Thoracic aorta (tissue), 2 donors: ENCODE measurements at places on chromosomes 4 and X.

- DNase-seq = no peak
Measured at GRCh38 chrX:155132110-155132509, 60.8 kb downstream of the BRCC3 start.

GRCh38 chrX:13786048-13786447 is 30.8 kb downstream of the GPM6B start:
- no peak for DNase-seq

DNA sequence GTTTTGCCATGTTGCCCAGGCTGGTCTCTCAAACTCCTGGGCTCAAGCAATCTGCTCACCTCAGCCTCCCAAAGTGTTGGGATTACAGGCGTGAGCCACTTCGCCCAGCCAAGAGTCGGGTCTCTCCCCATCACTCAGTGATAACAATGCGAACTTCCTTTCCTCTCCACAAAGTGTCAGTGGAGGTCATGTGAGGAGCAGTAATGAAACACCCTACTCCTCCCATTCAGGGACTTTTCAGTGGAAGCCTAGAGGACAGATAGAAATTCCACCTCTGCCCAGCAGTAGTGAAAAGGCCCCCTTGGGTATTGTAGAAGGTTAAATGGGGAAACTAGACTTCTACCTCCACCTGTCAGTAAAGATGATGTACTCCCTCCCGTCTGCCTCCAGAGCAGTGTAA is 141.9 kb upstream of the STK26 start:
- no peak for DNase-seq

GRCh38 chr4:188190461-188190860 is 51.2 kb downstream of the TRIML1 start:
- no peak for DNase-seq

DNA sequence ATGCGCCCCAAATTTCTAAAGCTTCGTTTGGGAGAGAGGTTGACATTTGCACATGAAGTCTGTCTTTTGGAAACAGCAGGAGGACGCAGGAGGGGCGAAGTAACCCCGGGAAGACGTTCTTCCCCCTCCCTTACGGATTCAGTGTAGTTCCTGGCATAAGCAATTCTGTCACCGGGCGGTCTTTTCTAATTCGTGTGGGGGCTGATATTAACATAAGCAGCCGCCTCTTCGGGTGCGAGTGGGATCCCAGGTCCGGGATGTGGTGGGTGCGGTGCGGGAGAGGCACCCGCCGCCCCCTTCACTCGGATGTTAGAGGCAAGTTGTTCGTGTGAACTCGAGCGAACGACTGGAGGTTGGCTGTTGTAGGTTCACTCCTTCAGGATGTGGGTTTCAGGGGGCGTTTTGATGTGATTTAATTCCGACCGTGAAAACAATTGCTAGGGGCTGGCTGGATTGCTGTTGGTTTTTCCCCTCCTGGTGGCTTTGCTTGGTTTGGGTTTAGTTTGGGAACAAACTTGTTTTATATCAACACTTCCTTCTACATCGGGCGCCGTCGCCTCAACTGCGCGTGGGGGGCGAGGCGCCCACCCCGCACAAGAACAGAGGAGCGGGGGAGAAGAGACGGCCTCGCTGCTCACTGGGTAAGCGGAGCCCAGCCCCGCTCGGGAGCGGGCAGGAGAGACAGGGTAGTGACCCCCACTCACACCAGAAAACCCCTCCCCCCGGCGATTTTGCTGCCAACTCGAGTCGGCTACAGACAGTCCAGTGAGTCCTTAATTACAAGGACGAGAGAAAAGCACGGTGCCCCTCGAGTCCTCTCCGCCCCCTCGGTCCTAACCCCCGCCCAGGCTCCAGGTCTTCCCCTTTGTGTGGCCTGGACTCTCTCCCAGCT is 2.9 kb upstream of the LEF1 start:
- DNase-seq = no peak

- DNase-seq = no peak
Measured at GRCh38 chrX:155611302-155611701, 1.4 kb downstream of the TMLHE start.

DNA sequence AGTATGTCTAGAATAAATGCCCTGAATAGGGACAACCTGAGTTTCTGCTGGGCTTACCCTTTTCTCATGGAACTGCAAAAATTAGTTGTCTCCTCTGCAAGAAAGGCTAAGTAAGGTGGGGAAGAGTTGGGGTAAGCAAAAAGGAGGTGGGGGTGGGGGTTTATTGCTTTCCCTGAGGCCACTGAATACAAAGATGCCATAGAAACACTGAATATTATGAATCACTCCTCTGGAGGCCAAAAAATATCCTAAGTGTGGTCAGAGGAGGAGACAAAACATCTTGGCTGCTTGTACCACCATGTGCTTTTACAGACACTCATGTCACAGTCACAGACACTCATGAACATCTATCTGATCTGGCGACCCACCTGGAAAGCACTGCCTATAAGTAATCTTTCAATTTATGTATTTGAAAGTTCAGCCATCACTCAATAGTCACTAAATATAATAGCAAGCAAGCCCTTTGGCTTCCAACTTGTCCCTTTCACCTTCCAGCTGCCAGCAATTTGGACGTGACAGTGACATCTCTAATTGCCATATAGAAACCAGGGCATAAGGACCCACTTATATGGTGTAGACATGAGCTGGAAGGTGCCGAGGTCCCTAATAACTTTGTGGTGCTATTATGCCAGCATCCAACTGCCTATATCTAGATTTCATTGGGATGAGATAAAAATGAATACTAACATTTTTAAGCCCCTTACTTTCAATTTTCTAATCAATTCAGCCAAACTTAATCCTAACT is 122.7 kb upstream of the CBR4 start:
- DNase-seq = no peak

DNA sequence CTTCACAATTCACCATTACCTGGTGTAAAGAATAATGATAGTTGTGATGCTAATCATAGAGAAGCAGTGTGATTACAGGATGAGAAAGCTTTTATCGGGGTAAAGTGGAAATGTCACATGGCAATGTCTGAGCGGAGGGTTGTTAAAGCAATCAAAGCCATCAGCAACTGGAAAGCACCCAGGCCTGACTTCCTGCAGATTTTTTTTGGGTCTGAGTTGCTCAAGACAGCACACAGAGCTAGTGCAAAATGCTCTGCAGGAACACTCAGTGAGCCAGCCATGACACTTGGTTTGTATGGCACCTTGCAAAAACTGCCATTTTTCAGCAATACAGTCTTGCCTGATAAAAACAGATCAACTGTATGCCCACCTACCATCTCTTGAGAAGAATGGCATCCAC is 152.9 kb downstream of the COL4A6 start:
- no peak for DNase-seq

- DNase-seq = no peak
Measured at GRCh38 chr4:23034731-23035130, 342.0 kb downstream of the GBA3 start.

- no peak for DNase-seq
Measured at GRCh38 chr4:13633671-13634070, 6.1 kb upstream of the BOD1L1 start.

DNA sequence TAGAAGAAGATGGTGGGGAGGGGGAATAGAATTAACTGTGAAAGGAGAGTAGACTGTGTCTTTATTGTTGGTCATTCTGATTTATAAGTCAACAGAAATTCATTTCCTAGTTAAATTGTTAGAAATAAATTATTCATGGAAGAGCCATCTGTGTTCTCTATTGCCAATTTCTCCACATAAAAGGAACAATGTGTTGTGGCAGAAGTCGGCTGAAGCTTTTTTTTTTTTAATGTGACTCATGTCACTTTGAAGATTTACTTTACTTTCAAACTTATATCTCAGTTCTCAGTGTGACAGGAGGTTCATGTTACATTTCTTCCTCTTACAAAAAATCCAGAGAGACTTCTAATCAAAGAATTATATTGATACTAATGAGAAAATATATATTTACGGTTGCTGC is 60.5 kb downstream of the CPE start:
- no peak for DNase-seq

- no peak for DNase-seq
Measured at GRCh38 chr4:152456609-152457008, 79.3 kb downstream of the FBXW7 start.

DNA sequence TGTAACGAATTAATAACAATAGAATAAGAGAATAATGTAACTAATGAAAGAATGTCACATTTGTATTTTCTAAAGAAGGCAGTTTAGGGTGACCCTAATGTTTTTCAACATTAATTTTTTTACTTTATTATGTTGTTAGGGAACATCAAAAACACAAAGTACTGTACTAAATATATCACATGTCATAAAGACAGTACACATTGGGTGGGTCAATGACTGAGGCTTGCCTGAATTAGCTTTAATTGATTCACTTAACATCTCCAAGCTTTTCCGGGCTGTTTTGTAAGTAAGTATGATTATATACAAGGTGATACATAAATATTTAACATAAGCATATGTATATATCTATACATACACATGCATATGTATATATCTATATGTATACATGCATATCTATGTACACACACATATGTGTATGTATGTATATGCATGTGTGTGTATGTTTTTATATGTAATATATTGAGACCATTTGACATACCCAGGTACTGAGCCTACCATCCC is 43.4 kb upstream of the KLF3 start:
- DNase-seq = no peak
